ENCODE measurements at places on chromosomes 1 and 21.

GRCh38 chr21:41754479-41754891, 12.4 kb downstream of the RIPK4 start:
- DNase-seq = no peak

DNA sequence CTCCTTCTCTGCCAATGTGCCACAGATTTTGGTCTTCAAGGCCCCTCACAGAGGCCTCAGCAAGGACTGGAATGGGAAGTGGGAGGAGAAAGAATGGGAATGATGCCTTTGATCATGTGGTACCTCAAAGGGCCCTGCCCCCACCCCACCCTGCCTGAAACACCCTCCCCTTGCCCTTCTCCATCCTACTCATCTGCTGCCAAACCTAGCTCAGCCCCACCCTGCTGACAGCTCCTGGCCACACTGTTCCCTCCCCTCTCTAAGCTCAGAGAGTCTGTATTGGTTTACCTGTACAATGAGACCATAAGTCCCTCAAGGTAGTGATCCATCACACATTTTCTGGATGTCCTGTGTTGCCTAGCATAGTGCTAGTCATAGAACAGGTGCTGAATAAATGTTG, 6.7 kb upstream of the ARHGAP30 start:
- DNase-seq = no peak

DNA sequence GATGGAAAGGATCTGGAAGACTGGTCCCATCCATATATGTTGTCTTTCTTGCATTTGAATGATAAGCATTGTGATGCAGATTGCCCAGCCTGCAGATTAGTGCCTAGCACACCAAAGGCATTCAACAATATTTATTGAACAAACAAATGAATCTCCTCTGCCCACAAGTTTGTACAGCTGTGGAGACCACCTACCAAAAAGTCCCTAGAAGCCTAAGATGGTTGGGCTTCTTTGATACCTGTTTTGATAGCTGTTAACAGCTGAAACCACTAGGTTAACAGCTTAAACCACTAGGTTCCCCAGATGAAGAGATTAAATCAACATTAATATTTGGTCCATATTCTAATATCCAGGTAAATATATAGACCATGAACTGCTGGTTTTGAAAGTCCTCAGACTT, 9.8 kb downstream of the DUSP10 start:
- DNase-seq = no peak

DNA sequence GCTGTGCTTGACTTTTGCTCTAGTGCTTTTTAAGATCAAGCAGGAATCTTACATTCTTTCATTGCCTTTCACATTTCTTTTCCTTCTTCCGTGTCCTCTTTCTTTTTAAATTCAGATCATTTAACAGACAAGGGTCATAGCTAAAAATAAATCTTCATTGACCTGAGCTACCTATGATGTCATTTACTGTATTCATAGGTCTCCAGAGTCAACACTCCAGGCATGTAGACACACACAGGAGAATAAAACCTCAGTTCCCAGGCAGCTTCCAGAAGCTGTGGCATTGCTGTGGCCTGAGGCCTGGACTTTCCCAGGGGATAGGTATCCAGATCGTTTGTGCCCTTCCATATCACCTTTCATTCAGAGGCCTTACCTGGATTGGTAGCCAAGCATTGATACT, 38.5 kb upstream of the ENAH start:
- no peak for DNase-seq

GRCh38 chr21:28442624-28443023, 550.1 kb downstream of the LTN1 start:
- DNase-seq = peak; percentile 89

- DNase-seq = peak; percentile 37
Measured at GRCh38 chr1:2451741-2452140, 24.3 kb upstream of the PLCH2 start.

GRCh38 chr1:225934711-225935110, 6.3 kb downstream of the LEFTY2 start:
- DNase-seq = no peak

DNA sequence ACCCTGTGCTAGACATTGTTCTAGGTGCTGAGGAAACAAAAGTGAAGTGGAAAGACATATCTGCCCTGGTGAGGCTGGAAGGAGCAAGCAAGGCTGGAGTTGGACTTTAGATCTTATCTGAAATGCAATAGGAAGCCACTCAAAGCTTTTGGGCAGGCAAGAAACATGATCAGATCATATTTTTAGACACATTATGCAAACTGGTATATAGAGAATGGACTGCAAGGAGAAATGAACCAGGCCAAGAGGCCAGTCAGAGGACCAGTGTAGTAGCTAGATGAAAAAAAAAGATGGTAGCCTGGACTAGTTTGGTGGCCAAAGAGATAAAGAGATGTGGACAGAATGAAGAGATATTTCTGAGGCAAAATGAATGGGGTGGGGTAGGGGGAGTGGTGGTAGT, 46.3 kb downstream of the CCN1 start:
- no peak for DNase-seq

DNA sequence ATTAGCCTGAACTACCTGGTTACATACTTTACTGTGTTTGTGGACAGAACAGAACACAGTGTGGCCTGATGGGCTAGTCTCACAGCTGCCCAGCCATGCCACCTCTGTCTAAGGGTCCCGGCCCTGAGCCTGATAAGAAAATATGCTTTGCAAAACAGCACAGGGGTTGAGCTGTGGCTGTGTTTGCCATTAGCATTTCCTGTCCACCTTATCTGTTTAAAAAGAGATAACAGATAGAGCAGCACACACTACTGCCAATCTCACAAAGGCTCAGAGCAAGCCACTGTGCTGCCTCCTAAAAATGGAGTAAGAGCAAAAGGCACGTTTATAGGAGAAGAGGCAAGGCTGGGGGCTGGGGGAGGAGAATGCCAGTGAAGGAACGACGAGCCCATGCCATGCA, 95.0 kb downstream of the SUSD4 start:
- DNase-seq = no peak

DNA sequence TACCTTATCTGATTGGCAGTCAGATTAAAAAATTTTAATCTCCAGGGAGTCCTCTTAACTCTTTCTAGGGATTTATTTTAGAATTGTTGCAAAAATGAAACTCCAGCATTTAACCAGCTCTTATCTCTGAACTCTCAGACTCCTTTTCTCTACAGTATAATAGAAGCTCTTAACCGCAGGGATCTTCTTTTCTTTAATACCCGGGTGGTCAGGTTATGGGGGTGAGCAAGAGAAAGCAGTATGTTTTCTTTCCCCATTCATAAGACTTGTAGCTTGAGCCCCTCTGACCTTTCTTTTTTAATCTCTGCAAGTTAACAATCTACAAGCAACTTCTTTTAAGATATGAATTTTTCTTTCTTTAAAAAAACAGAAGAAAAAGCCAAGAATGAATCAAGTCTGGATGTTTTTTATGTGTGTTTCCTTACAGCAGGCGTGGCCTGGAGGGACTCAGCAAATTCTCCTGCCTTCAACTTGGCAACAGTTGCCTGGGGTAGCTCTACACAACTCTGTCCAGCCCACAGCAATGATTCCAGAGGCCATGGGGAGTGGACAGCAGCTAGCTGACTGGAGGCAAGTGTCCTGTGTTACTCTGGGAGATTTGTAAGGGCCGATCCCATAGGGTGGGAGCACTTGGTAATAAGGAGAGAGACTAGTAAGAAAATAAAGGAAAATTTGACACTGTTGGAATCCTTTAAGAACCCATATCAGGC, 13.4 kb upstream of the OLFML3 start:
- DNase-seq = no peak

- no peak for DNase-seq
Measured at GRCh38 chr1:110771245-110772022, 96.7 kb upstream of the KCNA3 start.
